ENCODE measurements at places on chromosomes 16 and 17.

GRCh38 chr17:7709031-7709430 is 4.0 kb downstream of the EFNB3 start:
- no peak for DNase-seq

DNA sequence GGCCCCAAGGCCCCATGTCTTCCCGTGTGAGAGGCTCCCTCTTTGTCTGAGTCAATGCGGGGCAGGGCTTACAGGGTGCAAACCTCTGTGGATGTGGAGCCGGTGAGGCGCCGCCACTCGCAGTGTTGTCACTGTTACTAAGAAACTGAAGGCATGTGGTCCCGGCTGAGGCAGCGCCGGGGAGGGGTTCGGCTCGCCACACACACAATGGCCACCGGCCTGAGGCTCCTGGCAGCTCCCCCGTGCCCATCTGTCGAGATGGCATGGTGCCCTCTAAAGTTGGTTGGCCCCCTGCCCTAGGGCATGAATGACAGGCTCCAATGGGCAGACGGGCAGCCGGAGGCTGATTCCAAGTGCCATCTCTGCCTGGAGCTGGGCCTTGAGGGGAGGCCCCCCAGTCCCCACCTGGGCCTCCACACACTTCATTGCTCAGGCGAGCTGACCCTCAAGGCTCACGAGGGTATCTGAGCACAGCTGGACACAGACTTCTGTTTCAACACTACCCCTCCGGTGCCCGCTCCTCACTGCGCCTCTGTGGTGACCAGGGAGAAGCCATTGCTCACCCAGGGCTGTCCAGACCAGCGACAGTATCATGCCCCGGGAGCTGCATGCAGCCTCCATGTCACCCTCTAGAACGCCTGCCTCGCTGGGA is 137.2 kb downstream of the C16orf78 start:
- DNase-seq: no peak

- DNase-seq: no peak
Observed at GRCh38 chr17:64125937-64126336, 4.0 kb downstream of the ERN1 start.

DNA sequence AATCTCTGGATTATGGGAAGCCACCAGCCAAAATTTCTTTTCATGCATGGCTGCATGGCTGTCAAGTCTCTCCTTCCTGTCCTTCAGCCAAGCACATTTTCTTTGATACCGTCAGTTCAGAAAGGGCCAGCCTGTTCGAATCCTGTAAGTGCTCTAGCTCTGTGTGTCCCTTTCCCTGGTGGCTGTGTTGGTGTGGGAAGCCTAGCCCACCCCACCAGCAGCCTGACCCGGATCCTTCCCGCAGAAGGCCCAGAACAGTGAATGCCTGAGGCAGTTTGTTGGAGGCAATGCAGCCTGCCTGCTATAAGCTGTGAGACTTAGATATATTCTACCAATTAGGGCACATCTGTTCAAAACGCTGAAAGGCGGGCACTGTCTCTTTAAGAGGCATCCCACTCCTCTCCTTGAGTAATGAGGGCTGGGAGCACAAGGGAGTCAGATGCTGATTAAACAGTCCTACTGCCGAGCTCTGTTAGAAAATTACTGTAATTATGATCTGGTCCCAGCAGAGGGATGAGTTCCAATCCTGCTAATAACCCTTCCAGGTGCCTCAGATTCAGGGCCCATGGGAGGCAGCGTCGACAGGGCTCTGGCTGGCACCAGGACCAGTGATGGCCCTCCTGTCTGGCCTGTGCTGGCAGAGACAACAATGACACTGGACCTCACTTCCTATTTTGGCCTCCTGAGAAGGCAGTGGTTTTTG is 18.4 kb downstream of the SNX11 start:
- DNase-seq: no peak

DNA sequence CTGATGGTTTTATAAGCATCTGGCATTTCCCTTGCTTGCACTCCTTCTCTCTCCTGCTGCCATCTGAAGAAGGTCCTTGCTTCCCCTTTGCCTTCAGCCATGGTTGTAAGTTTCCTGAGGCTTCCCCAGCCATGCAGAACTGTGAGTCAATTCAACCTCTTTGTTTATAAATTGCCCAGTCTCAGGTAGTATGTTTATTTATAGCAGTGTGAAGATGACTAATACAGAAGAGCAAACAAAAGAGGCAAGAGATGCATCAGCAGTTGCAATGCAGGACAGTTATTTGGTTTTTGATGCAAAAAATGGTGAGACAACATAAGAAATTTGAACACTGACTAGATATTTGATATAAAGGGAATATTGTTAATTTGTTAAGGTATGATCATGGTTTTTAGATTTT is 16.8 kb downstream of the TMEM100 start:
- no peak for DNase-seq

Data from right lung (tissue), 10 donors.